ENCODE measurements at places on chromosomes 5 and 9. TPM values are rescaled to one million over a fixed set of nuclear protein-coding genes. Genes with fewer than 3 reads are reported as not detected.

GRCh38 chr5:96432216-96433065, 607 bp downstream of the PCSK1 start:
- H3K27ac ChIP-seq: no peak overlapping the region
- H3K27me3 ChIP-seq: peaks cover 18% of the 10 kb centered on the region
- no peaks in the 10 kb centered on the region for H3K36me3 ChIP-seq

DNA sequence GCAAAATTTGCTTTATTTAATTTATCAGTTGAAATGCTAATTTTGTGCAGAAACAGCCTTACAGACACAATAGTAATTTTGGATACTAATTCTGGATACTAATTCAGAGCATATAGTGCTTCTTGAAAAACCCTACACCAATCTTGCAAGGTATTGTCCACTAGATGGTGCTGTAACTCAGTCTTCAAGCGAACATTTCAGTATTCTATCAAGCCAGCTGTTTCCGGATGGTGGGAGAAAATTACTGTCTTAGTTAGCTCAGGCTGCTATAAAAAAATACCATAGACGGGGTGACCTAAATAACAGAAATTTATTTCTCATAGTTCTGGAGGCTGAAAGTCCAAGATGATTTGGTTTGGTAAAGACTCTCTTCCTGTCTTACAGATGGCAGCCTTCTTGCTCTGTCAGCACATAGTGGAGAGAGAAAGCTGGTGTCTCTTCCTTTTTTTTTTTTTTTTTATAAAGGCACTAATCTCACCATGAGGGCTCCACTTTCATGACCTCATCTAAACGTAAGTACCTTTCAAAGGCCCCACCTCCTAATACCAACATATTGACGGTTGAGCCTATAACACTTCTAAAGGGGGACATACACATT, 1306.5 kb upstream of the CDH9 start:
- no peak overlapping the region for H3K4me3 ChIP-seq
- H3K36me3 ChIP-seq: no peaks in the 10 kb centered on the region
- H3K4me1 ChIP-seq: no peaks in the 10 kb centered on the region
- DNase-seq: no peak
- H3K27ac ChIP-seq: no peak overlapping the region

- H3K4me3 ChIP-seq: no peak overlapping the region
- H3K27ac ChIP-seq: no peak overlapping the region
- H3K27me3 ChIP-seq: no peaks in the 10 kb centered on the region
- no peak for DNase-seq
Observed at GRCh38 chr5:1351156-1351555, 6.3 kb upstream of the CLPTM1L start.

DNA sequence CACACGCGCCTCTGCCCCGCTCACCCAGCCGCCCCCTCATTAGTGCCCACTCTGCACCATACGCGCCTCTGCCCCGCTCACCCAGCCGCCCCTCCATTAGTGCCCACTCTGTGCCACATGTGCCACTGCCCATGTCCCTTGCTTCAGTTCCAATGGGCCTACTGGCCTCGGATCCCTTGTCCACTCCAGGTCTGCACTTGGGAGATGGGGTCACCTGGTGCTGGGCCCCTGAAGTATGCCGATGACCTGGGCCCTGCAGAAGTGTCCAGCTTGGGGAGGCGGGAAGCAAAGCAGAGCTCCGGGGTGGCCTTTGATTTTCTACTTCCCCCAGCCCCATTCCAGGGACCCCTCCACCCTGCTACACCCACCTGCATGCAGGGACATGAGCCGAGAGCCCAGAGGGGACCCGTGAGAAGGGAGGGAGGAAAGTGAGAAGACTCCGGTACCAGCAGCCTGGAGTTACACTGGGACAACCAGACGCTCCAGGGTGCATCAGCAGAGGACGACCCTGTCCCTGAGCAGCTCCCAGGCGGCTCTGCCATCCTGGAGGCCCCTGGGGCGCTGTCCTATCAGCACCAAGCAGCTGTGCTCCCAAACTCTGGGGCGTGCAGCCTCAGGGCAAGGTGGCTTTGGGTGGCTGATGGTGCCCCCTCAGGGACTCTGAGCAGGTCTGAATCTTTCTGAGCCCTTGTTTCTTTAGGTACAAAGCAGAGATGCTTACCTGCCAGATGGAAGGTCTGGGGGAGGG, 140.8 kb downstream of the RXRA start:
- no peaks in the 10 kb centered on the region for H3K36me3 ChIP-seq
- H3K4me3 ChIP-seq: no peak overlapping the region
- no peaks in the 10 kb centered on the region for H3K27me3 ChIP-seq

GRCh38 chr5:102222772-102223171, 73.3 kb downstream of the SLCO4C1 start:
- no peak for DNase-seq
- no peak overlapping the region for H3K4me3 ChIP-seq
- no peaks in the 10 kb centered on the region for H3K36me3 ChIP-seq
- H3K4me1 ChIP-seq: no peaks in the 10 kb centered on the region
- H3K27me3 ChIP-seq: no peaks in the 10 kb centered on the region

- H3K4me3 ChIP-seq: no peak overlapping the region
- H3K36me3 ChIP-seq: no peaks in the 10 kb centered on the region
- no peaks in the 10 kb centered on the region for H3K4me1 ChIP-seq
- H3K27ac ChIP-seq: no peak overlapping the region
- no peak for DNase-seq
- H3K27me3 ChIP-seq: no peaks in the 10 kb centered on the region
Observed at GRCh38 chr5:103037673-103038455, 82.1 kb downstream of the GIN1 start.

GRCh38 chr9:129077236-129077635, 3.7 kb upstream of the DOLPP1 start:
- H3K27ac ChIP-seq: no peak overlapping the region
- no peak overlapping the region for H3K4me3 ChIP-seq

Gene STK32A
- not detected for total RNA-seq

Gene ANGPTL2
- total RNA-seq: not detected

Gene PTPRD
- 0.02 TPM for total RNA-seq

DNA sequence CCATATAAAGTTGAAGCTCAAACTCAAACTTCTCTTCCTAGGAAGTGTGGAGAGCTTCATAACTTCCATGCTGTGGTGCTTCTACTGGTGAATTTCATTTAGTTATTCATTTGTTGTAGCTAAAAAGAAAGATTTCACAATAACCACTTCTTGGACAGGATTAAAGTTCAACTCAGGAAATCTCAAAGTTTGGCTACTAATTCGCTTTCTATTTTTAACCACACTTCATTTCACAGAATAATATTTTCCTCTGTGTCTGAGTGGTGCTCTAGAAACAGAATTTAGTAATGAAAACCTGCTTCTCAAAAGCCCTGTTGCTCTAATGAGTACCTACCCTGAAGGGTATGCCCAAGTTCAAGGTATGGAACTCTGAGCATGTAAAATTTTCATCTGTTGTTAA, 73.9 kb downstream of the ACTBL2 start:
- no peak overlapping the region for H3K27ac ChIP-seq
- no peaks in the 10 kb centered on the region for H3K4me1 ChIP-seq
- no peak overlapping the region for H3K4me3 ChIP-seq
- no peaks in the 10 kb centered on the region for H3K27me3 ChIP-seq
- DNase-seq: no peak

DNA sequence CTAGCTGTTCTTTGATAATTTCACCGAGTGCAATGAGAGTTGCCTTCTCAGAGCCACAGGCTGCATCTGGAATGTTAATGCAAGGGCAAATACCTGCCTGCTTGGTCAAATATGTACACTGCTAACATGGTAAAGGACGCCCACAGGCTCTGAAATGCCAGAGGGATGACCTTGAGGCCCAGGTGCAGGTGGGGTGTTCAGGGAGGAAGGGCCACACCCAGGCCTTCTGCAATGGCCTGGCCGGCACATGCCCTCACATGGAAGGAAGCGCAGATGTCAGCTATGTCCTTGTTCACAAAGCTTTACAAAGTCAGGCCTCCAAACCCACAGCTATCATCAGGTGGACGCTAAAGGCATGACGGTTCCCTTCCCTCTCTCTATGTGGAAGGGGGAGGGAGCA, 48.6 kb downstream of the HRH2 start:
- H3K27ac ChIP-seq: no peak overlapping the region
- H3K36me3 ChIP-seq: no peaks in the 10 kb centered on the region
- H3K27me3 ChIP-seq: no peaks in the 10 kb centered on the region
- no peak for DNase-seq
- H3K4me3 ChIP-seq: no peak overlapping the region
- no peaks in the 10 kb centered on the region for H3K4me1 ChIP-seq

- peaks cover 18% of the 10 kb centered on the region for H3K4me1 ChIP-seq
- DNase-seq: no peak
- no peak overlapping the region for H3K27ac ChIP-seq
- H3K4me3 ChIP-seq: no peak overlapping the region
Observed at GRCh38 chr9:83625178-83625577, 2.2 kb downstream of the IDNK start.

DNA sequence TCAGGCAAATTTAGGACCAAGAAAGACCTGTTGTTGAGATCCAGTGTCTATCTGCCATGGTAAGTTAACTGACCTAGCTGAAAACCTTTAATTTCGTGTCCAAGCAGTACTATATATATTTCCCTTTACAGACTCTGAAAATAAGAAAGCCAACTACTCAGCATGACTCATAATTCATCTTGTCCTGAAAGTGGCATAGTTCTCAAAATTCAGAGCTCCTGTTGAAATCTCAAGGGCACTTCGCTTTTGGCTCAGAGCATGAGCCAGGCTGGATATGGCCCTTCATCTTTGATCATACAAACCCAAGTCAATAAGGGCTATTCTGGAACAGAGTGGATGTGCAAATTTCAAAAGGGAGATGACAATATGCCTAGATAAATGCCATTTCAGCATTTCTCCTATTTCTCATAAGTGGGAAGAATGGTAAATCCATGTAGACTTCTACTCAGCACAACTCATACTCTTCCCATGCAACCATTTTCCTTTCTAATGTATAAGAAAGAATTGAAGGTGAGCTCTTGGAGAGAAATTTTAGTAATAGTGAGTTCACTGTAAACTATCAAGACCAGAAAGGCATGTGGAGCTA, 567.9 kb upstream of the DAB2 start:
- no peak for DNase-seq
- H3K27me3 ChIP-seq: no peaks in the 10 kb centered on the region
- no peak overlapping the region for H3K4me3 ChIP-seq
- no peaks in the 10 kb centered on the region for H3K4me1 ChIP-seq
- H3K36me3 ChIP-seq: no peaks in the 10 kb centered on the region
